ENCODE measurements at places on chromosomes 3 and 15.

DNA sequence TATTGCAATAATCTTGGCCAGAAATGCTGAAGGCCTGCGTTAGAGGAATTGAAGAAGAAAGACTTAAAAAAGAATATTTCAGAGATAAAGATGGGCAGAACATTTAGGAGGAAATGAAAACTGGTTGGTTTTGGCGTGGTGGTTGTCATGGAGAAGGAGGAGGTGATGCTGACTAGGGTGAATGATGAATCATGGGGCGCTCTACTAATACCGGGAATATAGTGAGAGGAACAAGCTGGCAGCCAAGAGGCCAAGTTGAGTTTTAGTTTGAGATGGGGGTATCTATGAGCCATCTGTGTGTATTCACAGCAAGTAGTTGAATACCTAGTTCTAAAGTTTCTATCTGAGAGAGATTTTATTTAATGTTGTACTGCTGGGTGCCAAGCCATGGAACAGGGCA lies 6.8 kb upstream of the GAP43 start:
- no peak overlapping the region for H3K4me3 ChIP-seq
- no peak for DNase-seq
- H3K4me1 ChIP-seq = peaks cover 8% of the 10 kb centered on the region
- H3K36me3 ChIP-seq = no peaks in the 10 kb centered on the region

- DNase-seq = no peak
- H3K27ac ChIP-seq = no peak overlapping the region
- H3K4me1 ChIP-seq = no peaks in the 10 kb centered on the region
- H3K4me3 ChIP-seq = no peak overlapping the region
- H3K36me3 ChIP-seq = no peaks in the 10 kb centered on the region
Observed at GRCh38 chr3:56748663-56749231, 53.0 kb downstream of the ARHGEF3 start.

GRCh38 chr3:152270937-152271336 lies 2.2 kb downstream of the MBNL1 start:
- 0 out of 2 replicates have a peak overlapping the region, but pooled peaks have one; percentile 78 for H3K4me3 ChIP-seq
- H3K36me3 ChIP-seq = no peaks in the 10 kb centered on the region
- no peaks in the 10 kb centered on the region for H3K4me1 ChIP-seq
- peaks cover 9% of the 10 kb centered on the region for H3K27me3 ChIP-seq
- no peak for DNase-seq
- no peak overlapping the region for H3K27ac ChIP-seq

- no peak overlapping the region for H3K4me3 ChIP-seq
- no peaks in the 10 kb centered on the region for H3K27me3 ChIP-seq
Observed at GRCh38 chr3:112136959-112137693, 4.1 kb upstream of the GCSAM start.

DNA sequence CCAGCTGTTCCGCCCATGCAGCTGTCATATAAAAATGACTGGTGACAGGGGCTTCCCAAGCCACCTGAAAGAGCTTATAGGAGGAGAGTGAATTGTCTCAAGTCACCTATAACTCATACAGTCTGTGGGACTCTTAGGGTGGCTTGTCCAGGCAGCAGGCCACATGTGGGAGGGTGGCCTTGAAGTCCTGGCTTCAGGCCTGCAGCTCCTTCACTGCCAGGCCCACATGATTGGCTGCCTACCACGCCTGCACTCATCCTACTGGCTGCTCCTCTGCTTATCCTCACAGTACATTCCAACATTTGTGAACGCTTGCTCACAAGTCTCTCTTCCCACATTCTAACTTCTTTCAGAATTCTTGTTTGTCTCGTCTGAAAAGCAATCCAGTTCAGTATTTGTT lies 41.1 kb upstream of the TIPARP start:
- no peak overlapping the region for H3K27ac ChIP-seq
- H3K4me1 ChIP-seq = peaks cover 11% of the 10 kb centered on the region
- no peak for DNase-seq

DNA sequence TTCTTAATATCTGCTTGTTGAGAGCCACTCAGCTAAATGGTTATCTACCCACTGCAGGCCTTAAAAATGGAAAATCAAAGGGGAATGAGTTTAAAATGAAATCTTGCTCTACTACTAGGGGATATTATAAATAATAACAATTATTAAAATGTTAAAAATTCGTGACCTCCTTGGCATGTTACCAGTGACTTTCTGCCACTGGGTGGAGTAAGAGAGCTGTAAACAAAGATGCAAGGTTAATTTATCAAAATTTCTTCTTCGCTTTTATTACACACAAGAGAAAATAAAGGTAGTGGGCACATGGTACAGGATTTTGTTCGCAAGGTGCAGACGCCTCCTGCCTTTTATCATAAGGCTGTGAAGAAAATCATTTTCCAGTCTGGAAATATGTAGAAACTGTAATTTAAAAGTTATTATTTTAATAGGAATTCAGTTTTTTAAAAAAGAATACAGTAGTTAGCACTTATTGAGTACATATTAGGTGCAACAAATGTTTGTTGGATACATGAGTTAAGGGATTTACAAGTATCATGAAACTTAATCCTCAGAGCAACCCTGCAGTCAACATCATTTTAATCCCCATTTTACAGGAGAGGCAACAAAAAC lies 272.6 kb downstream of the SUCLG2 start:
- H3K27me3 ChIP-seq = no peaks in the 10 kb centered on the region
- H3K27ac ChIP-seq = no peak overlapping the region
- H3K36me3 ChIP-seq = no peaks in the 10 kb centered on the region
- no peak for DNase-seq
- no peak overlapping the region for H3K4me3 ChIP-seq

DNA sequence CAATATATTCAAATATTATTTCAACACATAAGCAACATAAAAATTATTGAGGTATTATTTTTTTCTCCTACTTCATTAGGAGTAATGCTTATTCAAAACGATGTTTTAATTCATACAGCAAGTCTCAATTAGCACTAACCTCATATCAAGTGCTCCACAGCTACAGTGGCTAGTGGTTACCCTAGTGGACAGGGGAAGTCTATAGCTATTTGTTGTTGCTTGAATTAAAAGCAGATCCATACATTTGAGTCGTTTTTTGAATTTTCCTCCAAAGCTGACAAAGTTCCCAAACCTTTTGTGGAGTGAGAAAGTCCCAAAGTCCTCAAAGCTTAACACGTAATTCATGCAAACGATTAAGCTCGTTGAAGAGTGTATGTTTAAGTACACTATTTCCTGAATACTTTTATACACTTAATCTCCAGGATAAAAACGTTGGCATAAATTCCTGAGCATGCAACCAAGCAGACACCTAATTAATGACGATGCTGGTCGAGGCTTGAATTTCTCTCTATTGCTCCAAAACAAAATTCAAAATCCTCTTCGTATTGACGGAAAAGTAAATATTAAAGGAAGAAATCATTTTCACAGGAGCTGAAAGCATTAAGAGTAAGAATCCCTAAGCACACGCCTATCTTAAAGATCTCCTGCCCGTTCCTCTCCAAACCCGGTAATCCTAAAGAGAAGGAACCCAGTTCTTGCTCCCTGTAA lies 985 bp downstream of the VPS13C start:
- DNase-seq = no peak
- peak overlapping the region; percentile 84 for H3K4me3 ChIP-seq
- H3K27ac ChIP-seq = no peak overlapping the region
- 0 out of 2 replicates have a peak, but pooled peaks cover 6% of the 10 kb centered on the region for H3K4me1 ChIP-seq
- no peaks in the 10 kb centered on the region for H3K36me3 ChIP-seq
- peaks cover 6% of the 10 kb centered on the region for H3K27me3 ChIP-seq

DNA sequence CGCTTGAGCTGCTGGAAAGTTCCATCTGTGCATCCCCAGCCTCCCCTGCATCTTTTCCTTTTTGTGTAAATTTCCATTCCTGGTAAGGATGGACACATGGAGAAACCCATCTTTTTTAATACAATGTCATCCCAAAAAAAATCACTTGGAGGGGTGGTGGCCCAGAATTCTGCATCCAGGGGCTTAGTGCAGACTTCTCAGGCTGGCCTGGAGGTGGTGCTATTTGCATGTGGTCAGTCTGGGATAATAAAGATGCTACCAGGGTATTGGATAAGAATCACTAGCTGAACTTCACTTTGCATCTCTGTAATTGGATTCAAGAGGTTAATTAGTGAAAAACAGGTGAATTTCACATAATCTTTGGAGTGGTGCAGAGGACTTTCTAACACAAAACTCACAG lies 1.8 kb upstream of the ZSCAN2 start:
- H3K36me3 ChIP-seq = no peaks in the 10 kb centered on the region
- no peaks in the 10 kb centered on the region for H3K27me3 ChIP-seq
- H3K4me1 ChIP-seq = peaks cover 2% of the 10 kb centered on the region
- H3K27ac ChIP-seq = no peak overlapping the region
- H3K4me3 ChIP-seq = no peak overlapping the region

- H3K4me3 ChIP-seq = no peak overlapping the region
- no peaks in the 10 kb centered on the region for H3K4me1 ChIP-seq
- H3K27ac ChIP-seq = no peak overlapping the region
- H3K27me3 ChIP-seq = no peaks in the 10 kb centered on the region
- H3K36me3 ChIP-seq = peaks cover 14% of the 10 kb centered on the region
Observed at GRCh38 chr3:57658536-57658935, 34.3 kb downstream of the DENND6A start.

GRCh38 chr3:14248849-14249523 lies 70.4 kb downstream of the LSM3 start:
- no peak for DNase-seq
- H3K4me3 ChIP-seq = no peak overlapping the region
- H3K36me3 ChIP-seq = no peaks in the 10 kb centered on the region
- H3K27me3 ChIP-seq = no peaks in the 10 kb centered on the region
- no peak overlapping the region for H3K27ac ChIP-seq
